Mammary epithelial cell (primary cell): ENCODE measurements at places on chromosomes 7 and 10. TPM values are rescaled to one million over a fixed set of nuclear protein-coding genes. Genes with fewer than 3 reads are reported as not detected.

ENTPD1 gene
- total RNA-seq: 0.17 TPM

GRCh38 chr10:78849115-78849514 is 219.7 kb upstream of the ZMIZ1 start:
- no peak for DNase-seq

- DNase-seq: no peak
Observed at GRCh38 chr7:101891936-101892640, 74.7 kb downstream of the CUX1 start.

DNA sequence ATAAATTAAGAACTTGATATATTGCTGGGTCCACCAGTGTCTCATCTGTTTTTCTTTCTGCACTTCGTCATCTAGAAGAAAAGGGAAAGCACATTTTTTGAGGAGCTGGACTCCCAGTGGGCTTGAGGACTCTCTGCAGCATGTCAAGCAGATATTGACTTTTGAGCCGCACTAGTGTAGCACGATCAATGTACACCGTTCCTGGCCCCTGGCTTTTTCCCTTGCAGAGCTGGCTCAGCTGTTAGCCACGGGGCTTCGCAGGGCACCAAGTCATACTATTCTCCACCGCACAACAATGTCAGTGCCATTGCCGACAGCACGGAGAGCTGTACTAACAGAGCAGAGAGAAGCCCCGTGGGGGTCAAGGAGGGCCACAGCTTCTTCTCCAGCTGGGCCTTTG is 235.4 kb upstream of the HABP2 start:
- DNase-seq: no peak

DNA sequence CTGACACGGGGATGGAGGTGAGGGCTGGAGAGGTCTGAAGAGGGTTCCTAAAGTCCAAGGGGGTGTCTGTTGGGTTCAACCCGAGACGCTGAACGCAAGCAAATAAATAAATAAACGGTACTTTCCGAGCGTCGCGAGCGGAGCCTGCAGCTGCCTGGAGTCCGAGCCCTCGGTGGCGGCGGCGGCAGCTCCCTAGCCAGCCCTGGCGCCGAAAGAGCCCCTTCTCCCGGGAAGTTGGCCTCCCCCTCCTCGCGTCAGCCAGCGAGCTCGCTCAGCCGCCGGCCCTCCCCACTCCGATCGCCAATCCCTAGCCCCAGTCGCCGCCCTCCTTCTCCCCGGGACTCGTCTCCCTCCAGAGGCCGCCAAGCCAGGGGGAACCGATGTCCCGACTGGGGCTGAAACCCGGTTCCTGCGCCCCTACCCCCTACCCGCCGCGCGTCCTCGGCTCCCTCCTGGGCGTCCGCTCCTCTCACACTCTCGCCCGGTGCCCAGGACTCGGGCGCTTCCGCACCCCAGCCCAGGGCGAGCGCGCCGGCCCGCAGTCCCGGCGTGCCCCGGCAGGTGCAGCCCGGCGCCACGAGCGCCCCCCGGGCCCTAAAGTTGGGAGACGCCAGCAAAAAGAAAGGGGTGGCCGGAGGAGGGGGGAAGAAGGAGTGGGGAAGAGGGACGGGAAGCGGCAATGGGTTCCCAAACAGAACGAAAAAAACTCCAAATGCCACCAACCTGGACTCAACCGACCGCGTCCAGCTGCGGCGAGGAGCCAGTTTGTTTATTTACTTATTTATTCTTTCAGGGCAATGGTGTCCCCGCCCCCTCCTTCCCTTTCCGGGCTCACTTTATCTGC is at the start of gene GFRA1:
GFRA1 (minus strand) TSS at position 767 of the 844 bp plus-strand sequence. CDS start 1,177 bp downstream, outside the sequence.
- DNase-seq: no peak

DNA sequence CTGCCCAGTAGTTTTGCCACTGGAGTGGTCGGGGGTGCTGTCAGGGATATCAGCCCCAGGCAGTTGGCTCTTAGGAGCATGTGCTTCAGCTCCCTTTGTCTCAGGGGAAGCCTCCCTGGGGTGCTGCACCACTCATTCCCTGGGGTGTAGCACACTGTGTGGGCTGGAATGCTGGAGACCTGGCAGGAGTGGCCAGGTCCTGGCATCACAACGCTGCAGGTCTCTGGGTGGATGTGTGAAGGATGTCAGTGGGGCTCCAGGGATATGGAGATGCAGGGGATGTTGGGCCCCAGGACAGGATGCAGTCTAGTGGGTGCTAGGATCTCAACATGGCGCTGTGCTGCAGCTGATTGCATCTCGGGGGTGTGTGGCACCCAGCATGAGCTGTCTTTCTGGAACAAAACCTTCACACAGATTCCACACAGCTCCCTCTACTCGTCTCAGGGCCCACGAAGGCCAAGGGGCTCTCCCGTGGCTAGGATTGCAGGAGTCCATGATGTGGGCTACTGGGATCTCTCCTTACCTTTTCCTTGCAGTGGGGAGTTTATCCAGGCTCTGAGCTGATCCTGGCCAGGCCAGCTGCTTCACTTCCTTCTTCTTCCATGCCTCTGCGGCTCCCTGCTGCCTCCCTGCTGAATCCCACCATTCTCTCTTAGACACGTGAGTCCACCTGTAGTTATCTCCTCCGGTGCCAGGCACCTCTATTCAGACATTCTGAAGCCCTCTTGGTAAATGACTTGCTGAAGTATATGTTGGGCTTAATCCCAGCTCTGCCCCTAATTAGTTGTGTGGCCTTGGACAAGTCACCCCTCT is 295.1 kb downstream of the RPS24 start:
- no peak for DNase-seq

DNA sequence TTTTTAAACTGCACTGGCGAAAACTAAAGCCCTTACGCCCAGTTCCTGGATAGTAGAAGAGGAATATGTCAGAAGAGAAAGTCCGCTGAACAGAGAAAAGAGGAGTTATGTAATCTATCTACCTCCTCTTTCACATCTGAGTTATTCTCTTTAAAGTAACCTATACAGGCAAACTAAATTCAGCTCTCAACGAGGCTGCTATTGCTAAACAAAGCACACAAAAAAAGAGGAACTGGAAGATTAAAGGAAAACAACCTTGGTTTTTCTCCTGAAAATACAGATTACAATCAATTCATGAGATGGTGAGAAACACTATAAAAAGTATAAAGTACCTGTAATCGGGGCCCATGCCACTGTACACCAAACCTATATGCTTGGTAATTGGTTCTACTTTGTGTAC is 5.8 kb downstream of the PSMA2 start:
- no peak for DNase-seq

GRCh38 chr10:114279901-114280644 is 41.0 kb downstream of the VWA2 start:
- DNase-seq: peak; percentile 37

- no peak for DNase-seq
Observed at GRCh38 chr7:114364151-114364550, 50.5 kb upstream of the FOXP2 start.

DNA sequence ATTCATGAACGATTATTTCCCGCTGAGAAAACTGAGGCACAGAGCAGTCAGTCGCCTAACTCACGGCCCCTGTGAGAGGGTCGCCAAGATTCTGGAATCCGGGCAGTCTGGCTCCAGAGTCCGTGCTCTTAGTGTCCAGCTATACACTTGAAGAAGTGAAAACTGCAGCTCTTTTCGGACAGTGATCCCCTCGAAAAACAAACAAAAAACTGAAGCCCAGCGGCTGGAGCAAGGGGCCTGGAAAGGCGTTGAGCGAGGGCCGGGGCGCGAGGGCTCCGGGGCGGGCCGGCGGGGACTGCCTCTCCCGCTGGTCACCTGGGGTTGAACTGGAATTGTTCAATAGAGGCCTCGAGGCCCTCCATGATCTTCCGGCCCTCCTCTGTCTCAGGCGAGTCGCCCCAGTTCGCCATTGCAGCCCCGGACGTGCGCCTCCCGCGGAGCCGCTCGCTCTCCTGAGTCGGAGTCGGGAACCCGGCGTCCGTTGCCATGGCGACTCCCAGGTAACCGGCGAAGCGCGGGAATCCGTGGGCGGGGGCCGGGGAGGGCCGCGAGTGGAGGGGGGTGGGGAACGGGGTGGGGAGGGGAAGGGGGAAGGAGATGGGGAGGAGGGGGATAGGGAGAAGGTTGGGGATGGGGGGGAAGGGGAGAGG is 881 bp downstream of the C10orf67 start:
- peak; percentile 55 for DNase-seq

DNA sequence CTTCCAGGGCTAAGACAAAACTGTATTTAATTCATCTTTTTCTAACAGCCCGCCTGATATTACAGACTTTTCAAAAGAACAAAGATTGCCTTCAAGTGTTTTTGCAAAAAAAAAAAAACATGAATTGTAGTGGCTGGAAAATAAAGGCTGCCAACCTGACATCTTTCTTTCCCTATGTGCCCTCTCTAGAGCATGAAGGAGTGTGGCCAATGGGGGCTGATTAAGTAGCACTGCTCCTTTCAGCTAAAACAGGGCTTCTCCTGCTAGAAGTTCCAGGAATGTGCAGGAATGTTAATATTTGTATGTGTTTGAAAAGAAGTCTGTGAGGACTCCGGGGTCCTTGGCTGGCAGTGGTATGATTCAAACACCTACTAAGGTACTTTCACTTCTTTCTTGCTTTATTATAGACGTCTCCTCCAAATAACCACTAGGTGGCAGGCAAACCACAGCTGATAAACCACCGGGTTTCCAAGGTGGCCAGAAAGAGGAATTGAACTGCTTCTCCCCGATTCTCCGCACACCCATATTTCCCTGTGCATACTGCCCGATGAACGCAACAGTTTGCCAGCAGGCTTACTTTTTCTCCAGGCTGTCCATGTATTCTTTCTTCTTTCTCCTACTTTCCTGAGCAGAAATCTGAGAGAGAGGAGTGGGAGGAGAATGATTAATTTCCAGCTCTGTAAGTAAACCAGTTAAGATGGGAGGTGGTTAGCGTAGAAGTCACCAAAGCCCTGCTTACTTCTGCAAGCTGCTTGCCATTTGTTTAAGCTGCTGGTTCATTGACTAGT is 56.8 kb upstream of the DGKI start:
- DNase-seq: peak; percentile 52

GRCh38 chr7:31602041-31602625 is 84.9 kb upstream of the PPP1R17 start:
- no peak for DNase-seq

GRCh38 chr7:31707089-31707488 is 20.1 kb downstream of the PPP1R17 start:
- no peak for DNase-seq
